Cardiac muscle cell (in vitro differentiated cells and primary cell): ENCODE measurements at places on chromosomes 1 and 21. TPM values are rescaled to one million over a fixed set of nuclear protein-coding genes. Genes with fewer than 3 reads are reported as not detected.

DNA sequence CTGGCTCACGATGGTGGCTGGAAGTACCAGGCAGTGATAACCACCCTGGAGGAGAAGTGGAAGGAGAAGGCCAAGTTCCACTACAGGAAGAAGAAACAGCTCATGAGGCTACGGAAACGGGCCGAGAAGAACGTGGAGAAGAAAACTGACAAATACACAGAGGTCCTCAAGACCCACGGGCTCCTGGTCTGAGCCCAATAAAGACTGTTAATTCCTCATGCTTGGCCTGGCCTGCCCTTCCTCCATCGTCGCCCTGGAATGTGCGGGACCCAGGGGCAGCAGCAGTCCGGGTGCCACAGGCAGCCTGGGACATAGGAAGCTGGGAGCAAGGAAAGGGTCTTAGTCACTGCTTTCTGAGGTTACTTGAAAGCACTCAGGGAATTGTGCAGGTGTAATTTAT, 10.8 kb downstream of the IL24 start:
- no peak for DNase-seq

The WNT3A gene
- total RNA-seq = not detected in 2 replicates

DNA sequence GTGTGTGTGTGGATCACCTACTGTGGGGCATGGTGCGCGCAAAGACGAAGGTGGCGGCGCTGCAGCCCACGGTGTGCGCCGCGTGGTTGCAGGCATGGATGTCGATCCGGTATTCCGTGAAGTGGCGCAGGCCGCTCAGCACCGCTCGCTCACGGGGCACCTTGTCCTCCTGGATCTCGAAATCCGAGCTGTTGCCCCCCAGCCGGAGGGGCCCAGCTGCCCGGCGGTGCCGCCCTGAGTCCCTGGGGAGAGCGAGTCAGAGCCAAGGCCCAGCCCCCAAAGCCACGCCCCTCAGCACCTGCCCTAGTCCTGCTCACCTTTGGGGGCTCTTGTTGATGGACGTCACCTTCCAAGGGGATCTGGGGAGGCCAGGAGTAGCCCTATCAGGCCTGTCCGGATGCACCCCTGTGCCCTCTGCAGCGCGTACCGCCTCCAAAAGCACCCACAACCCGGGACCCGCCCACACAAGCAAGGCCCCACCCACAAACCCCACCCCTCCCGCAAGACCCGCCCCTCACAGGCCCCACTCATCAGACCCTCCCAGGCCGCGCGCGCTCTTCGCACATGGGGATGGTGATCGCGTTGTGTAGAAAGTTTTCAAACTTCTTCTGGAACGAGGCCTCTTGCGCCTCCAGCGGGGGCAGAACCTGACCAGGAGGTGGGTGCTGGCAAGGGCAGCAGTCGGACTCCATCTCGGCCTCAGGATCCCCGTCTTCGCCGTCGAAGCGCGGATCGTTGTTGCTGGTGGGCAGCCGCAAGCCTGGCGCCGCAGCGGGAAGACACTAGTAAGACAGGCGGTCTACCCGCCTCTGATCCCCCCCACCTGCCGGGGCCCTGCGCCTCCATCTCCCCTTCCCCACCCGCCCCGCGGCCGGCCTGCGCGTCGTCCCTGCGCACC, 13.6 kb downstream of the INSRR start:
- DNase-seq = peak; percentile 43

DNA sequence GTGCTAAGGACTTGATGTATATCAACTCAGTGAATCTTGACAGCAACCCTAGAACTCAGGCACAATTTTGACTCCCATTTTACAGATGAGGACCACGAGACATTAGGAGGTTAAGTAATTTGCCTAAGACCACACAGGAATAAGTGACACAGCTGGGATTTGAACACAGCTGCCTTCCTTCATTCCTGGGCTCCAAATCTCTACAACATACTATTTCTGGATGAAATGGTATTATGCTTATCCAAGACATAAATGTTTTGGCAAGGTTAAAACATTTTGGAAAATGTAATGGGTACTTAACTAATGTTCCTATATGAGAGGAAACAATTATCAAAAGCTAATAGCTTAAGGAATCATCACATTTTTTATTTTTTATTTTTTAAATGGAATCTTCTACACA, 4.8 kb downstream of the CLDN8 start:
- no peak for DNase-seq

The TRIM67 gene
- 0.06 TPM in 1 of 2 replicates, not detected in the other for total RNA-seq

The LENEP gene
- total RNA-seq = not detected in 2 replicates

The VAMP4 gene
- 5.0 and 9.4 TPM in 2 replicates for total RNA-seq

- no peak for DNase-seq
Measured at GRCh38 chr1:55650444-55650843, 435.3 kb upstream of the USP24 start.

DNA sequence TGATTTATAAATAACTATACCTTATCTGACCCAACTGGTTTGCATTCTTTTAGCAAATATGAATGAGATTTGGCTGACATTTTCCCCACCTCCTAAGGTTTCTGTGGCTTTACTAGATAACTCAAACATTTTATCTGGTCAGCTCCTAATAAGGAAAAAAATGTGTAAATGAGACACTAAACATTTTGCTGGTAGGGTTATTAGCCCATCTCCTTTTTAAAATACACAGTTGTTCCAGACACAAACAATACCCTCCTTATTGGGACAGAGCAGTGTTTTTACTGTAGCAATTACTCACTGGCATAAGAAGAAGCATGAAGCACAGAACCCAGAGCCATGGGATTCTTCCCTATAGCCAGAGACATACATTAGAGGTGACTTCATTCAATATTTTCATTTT, 53.8 kb upstream of the NUF2 start:
- DNase-seq = peak; percentile 51

GRCh38 chr21:45054927-45055612, 19.3 kb upstream of the ADARB1 start:
- DNase-seq = no peak

The APCS gene
- total RNA-seq = not detected in 2 replicates

DNA sequence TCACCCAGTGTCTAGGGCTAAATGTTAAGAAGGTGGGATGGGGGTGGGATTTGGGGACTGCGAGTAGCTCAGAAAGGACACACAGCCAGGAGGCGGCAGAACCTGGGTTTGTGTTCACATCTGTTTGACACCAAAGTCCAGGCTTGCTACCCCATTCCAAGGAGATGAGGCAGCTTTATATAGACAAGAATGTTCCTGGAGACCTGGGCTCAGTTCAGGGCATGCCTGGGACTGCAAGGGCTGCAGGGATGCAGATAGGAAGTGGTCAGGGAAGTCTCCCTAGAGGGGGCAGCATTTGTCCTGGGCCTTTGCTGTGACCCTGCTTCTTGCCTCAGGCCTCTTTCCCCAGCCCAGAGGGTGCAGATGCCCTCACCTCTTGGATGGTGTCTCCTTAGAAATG, 16.3 kb downstream of the PADI3 start:
- no peak for DNase-seq

GRCh38 chr1:243727503-243728203, 122.4 kb downstream of the AKT3 start:
- DNase-seq = no peak

GRCh38 chr1:100811808-100812207, 82.8 kb downstream of the EXTL2 start:
- DNase-seq = no peak

DNA sequence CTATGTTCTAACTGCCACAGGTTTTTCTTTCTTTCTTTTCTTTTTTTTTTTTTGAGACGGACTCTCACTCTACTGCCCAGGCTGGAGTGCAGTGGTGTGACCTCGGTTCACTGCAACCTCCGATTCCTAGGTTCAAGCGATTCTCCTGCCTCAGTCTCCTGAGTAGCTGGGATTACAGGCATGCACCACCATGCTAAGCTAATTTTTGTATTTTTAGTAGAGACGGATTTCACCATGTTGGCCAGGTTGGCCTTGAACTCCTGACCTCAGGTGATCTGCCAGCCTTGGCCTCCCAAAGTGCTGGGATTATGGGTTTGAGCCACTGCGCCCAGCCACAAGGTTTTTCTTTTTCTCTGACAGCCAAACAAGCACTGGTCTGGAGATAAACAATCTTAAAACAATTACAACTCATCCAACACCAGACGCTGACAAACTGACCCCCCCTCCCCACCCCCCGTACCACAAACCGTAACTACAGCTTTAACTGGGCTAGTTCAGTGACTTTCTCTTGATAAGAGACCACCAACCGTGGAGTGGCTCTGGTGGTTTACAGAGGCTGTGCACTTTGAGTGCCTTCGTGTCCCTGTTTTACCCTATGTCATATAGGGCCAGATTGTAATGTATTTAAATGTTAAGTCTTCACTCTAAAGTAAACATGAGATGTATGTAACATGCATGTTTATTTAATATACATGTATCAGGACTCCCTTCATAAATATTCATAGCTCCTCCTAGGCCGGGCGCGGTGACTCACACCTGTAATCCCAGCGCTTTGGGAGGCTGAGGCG, 19.5 kb upstream of the PUM1 start:
- no peak for DNase-seq

DNA sequence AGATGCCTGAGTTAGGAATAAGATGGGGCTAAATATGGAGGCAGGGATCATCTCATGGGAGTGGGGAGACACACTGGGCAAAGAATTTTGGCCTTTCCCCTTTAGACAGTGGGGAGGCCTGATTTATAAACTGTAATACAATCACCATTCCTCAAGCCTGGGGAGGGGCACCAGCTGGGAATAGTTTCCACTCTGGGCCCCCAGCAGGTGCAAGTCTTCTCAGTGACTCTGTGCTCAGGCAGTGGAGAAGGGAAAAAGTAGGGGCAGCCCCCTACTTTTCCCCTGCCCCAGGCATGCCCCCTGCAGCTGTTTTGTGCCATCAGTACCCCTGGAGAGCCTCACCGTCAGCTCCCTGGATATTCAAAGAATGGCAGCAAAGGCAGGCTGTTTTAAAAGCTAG, 19.1 kb downstream of the COA7 start:
- DNase-seq = no peak

The THEM5 gene
- not detected in 2 replicates for total RNA-seq

GRCh38 chr1:207833381-207833780, 77.5 kb downstream of the CD34 start:
- no peak for DNase-seq

GRCh38 chr1:3858231-3858981, 1.1 kb downstream of the DFFB start:
- DNase-seq = peak; percentile 17

- DNase-seq = peak; percentile 61
Measured at GRCh38 chr1:89578151-89578550, 53.5 kb downstream of the LRRC8B start.

DNA sequence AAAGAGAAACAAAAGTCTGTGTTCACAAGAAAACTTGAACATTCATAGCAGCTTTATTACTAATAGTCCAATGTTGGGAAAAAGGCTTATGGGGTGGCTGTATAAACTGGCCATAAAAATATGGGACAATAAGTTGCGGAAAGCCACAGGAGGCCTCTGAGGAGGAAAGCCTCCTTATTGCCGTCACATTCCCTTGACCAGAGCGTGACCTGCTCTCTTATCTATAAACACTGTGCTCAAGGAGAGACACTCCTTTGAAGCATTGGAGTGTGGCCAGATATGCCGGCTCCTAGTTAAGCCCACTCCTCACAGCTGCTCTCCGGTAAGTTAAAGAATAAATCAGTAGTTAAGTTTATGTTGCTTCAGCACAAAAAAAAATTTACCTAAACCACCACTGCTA, 19.7 kb downstream of the OR6Y1 start:
- DNase-seq = no peak

- no peak for DNase-seq
Measured at GRCh38 chr1:13823936-13824335, 123.9 kb downstream of the PRDM2 start.

- no peak for DNase-seq
Measured at GRCh38 chr1:217944550-217944949, 313.4 kb downstream of the SPATA17 start.

DNA sequence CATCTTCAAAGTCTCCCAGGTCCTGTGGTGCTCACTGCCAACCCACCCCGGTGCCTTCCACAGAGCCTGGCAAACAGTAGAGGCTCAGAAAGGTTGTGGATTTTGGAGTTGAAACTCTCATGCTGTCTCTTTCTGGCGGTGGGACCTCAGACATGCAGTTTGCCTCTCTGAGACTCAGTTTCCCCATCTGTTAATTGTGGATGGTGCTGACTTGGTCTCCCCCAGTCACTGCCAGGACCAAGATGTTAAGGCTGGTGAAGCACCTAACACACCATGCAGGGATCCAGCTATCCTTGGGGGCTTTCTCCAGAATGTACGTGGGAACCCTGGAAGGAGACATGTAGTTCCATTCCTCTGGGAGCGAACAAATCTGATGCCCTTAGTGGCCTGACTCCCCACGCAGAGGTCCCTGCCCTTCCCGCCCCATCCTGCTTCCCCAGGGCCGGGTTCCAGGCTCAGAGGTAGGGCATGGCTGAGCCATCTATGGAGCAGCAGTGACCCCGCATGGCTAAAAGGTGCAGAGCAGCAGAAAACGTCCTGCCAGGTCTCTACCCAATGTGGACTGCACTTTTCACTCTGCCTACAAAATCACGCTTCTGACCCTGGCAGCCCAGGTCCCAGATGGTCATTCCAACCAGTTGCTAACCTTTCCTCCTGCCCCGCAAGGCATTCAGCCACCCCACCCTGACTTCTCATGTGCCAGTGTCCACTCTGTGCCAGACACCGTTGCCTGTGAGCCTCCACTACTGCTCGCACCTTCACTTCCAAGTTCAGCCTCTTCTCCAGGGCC, 9.2 kb upstream of the TTC22 start:
- peak; percentile 64 for DNase-seq

GRCh38 chr1:116360429-116361173, 12.4 kb upstream of the ATP1A1 start:
- DNase-seq = no peak

The IGSF21 gene
- total RNA-seq = 0.06 and 0.07 TPM in 2 replicates

GRCh38 chr1:234170622-234171021, 202.6 kb upstream of the COA6 start:
- DNase-seq = no peak
